ENCODE measurements at places on chromosomes 5 and 9. TPM values are rescaled to one million over a fixed set of nuclear protein-coding genes. Genes with fewer than 3 reads are reported as not detected.

DNA sequence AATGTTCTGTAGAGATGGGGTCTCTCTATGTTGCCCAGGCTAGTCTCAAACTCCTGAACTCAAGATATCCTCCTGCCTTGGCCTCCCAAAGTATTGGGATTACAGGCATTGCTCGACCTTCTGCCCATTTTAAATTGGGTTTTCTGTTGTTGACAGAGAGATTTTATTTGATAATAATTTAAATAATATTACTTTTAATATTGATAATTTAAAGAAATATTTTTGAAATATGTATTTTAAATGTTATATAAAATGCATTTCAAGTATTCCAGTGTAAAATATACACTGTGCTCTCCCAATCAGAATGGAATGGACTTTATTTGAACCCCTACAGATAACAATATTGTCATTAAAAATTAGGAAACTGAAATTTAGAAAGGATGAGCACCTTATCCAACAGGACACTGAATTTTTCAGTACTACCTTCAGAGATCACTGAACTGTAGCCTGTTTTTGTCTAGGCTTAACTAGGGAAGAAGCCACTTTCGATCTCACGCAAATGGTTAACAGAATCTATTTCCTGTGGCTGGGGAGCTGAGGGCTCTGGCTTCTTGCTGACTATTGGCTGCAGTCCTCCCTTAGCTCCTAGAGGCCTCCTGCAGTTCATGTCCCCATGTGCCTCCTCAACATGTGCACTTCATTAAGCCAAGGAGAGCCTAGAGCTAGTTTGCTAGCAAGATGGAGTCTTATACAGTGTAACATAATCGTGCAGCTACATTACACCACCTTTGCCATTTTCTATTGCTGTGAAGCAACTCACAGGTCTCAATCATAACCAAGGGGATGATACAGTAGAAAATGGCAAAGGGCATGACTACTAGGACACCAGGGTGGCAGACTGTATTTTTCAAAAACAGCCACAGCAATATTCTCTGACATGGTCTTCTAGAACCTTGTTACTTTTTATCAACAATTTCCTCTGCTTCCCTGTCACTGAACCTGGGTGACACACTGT lies 150.0 kb downstream of the CDC42SE2 start:
- DNase-seq = no peak

Gene SHISAL2B
- total RNA-seq = not detected

Gene GPR150
- total RNA-seq = not detected

Gene NFIB
- total RNA-seq = 11.3 TPM

Measured in H4 (cell line).